CD4-positive, alpha-beta T cell treated with Interferon alpha-2 for 1 hour (primary cell): ENCODE measurements at places on chromosomes 1 and 21.
A peak's percentile ranks its signal among the peaks of the same experiment; 100 is the strongest.

DNA sequence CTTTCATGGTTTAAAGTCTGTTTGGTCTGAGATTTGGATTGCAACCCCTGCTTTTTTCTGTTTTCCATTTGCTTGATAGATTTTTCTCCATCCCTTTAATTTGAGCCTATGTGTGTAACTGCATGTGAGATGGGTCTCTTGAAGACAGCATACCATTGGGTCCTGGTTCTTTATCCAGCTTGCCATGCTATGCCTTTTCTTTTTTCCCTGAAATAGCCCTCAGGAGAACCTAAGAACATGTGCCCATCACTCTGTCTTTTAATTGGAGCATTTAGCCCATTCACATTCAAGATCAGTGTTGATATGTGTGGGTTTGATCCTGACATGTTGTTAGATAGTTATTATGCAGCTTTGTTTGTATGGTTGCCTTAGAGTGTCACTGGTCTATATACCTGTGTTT lies 21.7 kb upstream of the DENND1B start:
- DNase-seq = no peak

DNA sequence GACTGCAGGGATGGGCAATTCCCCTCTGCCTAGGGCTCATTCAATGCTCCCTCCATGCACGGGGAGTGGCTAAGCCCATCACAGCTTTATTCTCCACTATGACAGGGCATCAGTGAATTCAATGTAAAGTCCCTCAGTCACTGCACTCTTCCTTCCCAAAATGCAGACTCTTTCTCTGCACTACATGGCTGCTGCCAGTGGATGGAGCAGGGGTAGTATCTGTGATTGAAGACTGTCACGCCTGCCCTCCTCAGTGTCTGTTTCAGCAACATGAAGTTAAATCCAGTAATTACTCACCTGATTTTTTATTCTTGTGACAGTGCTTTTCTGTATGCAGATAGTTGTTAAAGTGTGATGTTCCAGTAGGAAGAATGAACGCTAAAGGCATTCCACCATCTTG lies 1323.2 kb downstream of the AMY1C start:
- DNase-seq = no peak

DNA sequence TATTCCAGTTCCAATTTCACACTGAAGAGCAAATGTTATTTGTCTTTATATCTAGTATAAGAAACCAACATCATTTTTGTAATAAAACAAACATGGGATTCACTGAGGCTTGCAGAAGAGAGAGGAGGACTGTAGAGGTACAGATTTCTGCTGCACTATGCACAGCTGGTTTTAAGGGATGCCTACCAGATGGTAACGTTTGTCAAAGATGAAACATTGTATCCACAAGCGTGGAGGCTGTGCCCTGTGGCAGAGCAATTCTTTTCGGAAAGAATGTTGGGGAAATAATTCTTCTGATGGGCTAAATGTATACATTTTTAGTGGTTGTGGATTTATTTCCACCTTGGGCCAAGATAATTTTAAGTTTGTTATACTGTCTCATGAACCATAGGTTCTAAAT lies 272.4 kb downstream of the DUSP10 start:
- no peak for DNase-seq

GRCh38 chr1:112927462-112927990 lies 28.5 kb downstream of the SLC16A1 start:
- no peak for DNase-seq

DNA sequence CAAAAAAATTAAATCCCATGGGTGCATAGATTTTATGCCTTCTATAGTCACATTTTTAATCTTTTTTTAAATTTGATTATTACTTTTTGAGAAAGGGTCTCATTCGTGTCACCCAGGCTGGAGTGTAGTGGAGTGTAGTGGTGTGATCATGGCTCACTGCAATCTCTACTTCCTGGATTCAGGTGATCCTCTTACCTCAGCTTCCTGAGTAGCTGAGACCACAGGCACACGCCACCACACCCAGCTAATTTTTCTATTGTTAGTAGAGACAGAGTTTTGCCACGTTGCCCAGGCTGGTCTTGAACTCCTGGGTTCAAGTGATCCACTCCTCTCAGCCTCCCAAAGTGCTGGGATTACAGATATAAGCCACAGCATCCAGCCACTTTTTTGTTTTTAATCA lies 10.4 kb downstream of the CBR3 start:
- no peak for DNase-seq

- no peak for DNase-seq
These were observed 24.4 kb downstream of the TBX15 start for GRCh38 chr1:118963456-118964430.

DNA sequence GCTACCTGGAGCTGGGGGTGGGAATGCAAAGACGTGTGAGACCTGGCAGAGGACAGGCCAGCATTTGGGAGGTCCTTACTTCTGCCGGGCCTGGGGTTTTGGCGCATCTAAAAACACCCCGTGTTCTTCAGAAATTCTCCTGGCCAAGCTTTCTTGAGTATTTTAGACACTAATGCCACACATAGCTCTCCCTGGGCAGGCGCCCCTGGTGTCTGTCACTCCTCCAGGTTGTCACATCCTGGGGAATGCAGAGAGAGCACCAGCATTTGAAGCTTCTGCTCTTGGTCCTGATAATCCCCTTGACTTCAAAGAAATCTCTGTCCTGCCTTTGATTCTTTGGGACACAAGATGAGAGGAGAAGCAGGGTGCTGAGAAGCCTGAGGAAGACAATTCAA lies 6.0 kb downstream of the CAPN9 start:
- no peak for DNase-seq

- no peak for DNase-seq
These were observed 14.6 kb downstream of the TMEM201 start for GRCh38 chr1:9603307-9603706.

DNA sequence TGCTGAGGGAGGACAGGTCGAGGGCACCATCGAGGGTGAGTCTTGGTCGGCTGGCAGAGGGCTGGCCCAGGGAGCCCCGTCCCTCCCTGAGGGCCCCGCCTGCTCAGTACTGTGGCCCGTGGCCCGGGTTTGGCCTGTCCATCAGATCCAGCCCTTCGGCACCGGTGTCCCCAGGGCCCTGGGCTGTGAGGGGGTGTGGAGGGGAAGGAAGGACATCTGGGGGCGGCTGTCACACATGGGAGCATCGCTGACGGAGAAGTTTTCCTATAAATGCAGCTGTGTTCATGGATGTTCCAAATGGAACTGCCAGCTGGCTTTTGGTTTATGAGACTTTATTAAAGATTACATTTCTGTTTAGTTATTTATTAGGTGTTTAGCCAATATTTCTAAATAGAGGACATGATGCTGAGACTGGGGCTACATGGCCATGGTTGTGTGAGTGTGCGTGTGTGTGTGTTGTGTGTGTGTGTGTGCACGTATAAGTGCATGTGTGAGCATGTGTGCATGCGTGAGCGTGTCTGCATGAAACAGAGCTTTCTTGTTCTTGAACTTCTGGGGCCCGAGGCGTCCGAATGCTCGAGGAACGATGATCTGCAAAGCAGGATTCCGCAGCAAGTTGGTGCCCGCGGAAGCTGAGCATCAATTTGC lies 54.3 kb downstream of the SLX9 start:
- DNase-seq = no peak

- DNase-seq = no peak
These were observed 16.5 kb downstream of the VSIG8 start for GRCh38 chr1:159845751-159846629.

- DNase-seq = no peak
These were observed 32.2 kb upstream of the IFNAR2 start for GRCh38 chr21:33197496-33197895.

DNA sequence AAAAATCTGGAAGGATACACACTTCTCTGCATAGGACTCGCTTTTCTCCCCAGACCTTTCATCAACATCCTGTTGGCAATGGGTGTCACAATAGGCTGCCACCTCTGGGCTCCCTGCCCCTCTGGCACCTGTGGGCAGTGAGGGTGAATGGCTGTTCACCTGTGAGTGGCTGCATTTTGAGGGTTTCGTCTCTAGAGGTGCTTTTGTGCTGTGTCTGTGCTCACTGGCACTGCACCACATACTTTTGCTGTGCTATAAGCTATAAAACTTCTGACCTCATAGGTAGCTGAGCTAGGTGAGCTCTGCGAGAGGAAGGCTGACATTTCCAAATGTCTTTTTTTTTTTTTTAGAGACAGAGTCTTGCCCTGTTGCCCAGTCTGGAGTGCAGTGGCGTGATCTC lies 35.9 kb downstream of the SLC30A1 start:
- DNase-seq = no peak

- no peak for DNase-seq
These were observed 11.9 kb downstream of the TRIM11 start for GRCh38 chr1:228394571-228395394.

- DNase-seq = no peak
These were observed 4.3 kb upstream of the MFAP2 start for GRCh38 chr1:16984717-16985116.

DNA sequence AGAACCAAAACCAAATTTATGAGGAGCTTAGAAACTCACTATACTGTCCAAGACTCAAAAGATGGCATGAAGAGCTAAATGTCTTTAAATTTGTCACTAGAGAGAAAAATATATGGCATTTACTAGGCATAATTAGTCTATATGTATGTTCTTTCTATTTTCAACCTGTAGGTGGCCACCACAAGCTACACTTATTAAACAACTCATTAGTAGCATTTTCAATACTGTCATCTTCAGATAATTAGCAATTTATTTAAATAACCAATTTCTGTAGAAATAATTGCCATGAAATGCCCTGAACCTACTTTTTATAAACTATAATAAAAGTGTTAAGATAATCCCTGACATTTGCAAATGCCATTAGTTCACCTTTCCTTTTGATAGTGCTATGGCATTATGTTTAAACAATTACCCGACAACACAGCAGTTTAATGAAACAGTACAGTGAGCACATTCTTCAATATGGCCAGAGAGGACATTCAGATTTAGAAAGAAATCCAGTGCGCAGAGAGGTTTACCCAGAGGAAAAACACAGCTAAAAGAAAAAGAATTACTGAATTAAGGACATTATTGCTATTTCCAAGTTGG lies 522.5 kb downstream of the PTBP2 start:
- DNase-seq = peak; percentile 3

GRCh38 chr1:108124622-108125311 lies 75.4 kb downstream of the SLC25A24 start:
- no peak for DNase-seq

DNA sequence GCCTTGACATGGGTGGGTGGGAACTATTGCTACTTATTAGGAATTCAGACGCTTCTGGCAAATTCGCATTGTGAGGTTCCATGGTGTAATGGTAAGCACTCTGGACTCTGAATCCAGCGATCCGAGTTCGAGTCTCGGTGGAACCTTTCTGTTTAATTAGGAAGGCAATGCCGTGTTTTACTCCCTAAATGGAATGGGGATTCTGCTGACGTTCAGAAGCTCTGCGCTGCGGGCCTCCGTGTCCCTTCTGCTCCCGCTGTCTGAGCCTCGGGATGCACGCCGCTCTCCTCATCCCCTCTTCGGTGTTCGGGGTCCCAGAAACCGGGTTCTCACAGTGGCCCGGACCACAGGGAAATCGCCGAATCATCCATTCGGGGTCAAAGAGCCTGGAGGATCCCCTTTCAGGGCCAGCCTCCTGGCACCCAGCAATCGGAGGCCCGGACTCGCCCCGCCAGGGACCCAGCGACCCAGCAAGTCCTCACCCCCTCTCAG lies 280.3 kb downstream of the FAM72C start:
- DNase-seq = no peak

DNA sequence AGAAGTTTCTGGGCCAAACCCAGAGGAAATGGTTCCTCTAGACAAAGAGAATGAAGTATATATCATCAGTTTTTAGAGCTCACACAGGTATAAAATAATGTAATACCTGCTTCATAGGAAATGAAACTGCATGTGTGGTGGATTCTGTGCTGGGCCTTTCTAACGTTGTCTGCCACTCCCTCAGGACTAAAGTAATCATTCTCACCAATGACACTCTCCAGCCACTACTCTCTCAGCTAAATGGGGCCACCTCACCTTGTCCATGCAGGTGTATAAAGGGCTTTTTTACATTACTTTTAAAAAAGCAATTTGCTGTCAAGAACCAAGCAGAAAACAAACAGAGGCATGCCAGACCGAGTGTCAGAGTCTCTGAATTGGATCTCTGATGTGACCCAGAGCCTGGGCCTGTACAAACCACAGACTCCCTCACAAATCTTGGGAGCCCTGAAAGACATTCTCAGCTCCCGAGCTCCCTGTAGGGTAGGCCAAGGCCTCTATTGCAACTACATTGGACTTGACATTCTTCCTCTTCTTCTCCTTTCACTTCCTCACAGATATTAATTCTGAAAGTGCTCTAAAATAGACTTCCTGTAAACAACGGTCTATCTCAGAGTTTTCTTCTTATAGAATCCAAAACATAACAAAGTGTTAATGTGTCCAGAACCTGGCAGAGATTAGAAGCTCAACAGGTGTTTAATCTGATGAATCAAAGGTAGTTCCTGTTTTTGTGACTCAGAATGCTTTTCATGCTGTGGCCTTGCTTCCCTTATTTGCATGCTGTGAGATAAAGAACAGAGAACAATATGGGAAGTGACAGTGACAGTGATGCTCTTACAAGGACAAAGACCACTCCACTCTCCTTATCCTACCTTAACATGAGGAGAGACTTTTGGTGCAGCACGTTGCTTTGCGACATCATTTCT lies 8.6 kb downstream of the AIM2 start:
- DNase-seq = peak; percentile 55

GRCh38 chr1:50704126-50704525 lies 255.9 kb downstream of the FAF1 start:
- DNase-seq = peak; percentile 37

DNA sequence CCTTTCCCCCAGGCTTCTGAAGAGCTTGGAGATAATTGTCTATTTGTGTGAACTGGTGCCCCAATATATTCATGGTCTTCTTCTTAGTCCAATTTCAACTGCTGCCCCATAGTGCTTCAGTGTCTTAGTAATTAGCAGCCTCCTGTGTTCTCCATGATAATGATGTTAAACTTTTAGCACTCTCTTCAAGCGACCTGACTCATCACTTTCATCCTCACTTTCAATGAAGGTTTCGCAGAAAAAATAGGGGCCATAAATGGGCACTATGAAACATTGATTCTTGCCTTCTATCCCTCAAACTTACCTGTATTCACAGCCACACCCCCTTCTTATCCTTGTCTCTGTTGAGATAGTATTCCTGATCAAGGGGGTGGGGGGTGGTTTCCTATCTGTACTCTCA lies 210.6 kb downstream of the DNM3 start:
- no peak for DNase-seq

GRCh38 chr21:37130971-37131370 lies 57.9 kb downstream of the TTC3 start:
- DNase-seq = no peak
